ENCODE measurements at places on chromosomes 13 and 19. TPM values are rescaled to one million over a fixed set of nuclear protein-coding genes. Genes with fewer than 3 reads are reported as not detected.

POU2F2 gene
- total RNA-seq: 4.3 TPM

ZNF823 gene
- 8.7 TPM for total RNA-seq

CELF5 gene
- 0.49 TPM for total RNA-seq

CACNG6 gene
- not detected for total RNA-seq

KRTDAP gene
- total RNA-seq: not detected

ZNF296 gene
- 2.3 TPM for total RNA-seq

ETHE1 gene
- 55.4 TPM for total RNA-seq

IZUMO2 gene
- total RNA-seq: not detected

RXFP2 gene
- total RNA-seq: not detected
